Activated naive CD4-positive, alpha-beta T cell treated with anti-CD3 and anti-CD28 coated beads for 36 hours (primary cell): ENCODE measurements at places on chromosomes 5 and 9. TPM values are rescaled to one million over a fixed set of nuclear protein-coding genes. Genes with fewer than 3 reads are reported as not detected.

- no peak for DNase-seq
- H3K4me1 ChIP-seq: no peaks in the 10 kb centered on the region
- peaks cover 1% of the 10 kb centered on the region for H3K36me3 ChIP-seq
- H3K27me3 ChIP-seq: no peaks in the 10 kb centered on the region
- no peak overlapping the region for H3K27ac ChIP-seq
Measured at GRCh38 chr9:3920604-3921582, 379.0 kb downstream of the GLIS3 start.

DNA sequence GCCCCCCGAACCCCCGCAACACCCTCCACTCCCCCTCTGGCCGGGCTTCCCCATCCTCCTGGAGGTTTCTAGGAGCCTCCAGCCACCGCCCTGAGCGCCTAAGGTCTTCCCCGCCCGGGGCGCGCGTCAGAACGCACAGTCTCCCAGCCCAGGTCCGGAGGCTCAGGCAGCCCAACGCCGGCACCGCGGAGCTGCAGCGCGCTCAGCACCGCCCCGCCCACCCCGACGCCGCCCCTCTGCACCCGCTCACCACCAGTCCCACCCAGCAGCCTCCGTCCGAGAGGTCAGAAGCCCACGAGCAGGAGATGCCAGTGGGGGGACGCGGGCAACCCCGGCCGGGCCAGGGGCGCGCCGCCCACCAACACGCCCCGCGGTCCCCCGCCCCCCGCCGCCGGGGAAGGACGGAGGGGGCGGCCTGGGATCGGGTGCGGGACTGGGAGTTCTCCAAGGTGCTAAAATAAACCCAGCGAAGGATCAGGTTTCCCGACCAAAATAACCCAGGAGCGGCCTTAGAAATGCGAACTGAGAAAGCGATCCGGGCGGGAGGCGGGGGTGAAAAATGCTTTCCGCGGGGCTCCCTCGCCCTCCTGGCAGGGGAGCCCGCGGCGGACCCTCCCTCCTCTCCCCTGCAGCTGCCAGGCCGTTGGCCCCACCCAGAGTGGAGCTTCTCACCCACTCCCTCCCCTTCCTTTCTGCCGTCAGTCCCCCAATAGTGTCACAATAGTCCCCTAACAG lies 6.5 kb upstream of the FAM78A start:
- H3K36me3 ChIP-seq: no peaks in the 10 kb centered on the region
- peaks cover 20% of the 10 kb centered on the region for H3K4me1 ChIP-seq
- peaks cover 4% of the 10 kb centered on the region for H3K27me3 ChIP-seq
- H3K4me3 ChIP-seq: no peak overlapping the region
- no peak for DNase-seq

The SEC24A gene
- total RNA-seq: 18.5 TPM

The TMOD1 gene
- 1.4 TPM for total RNA-seq
